ENCODE measurements at places on chromosomes 6 and 20. TPM values are rescaled to one million over a fixed set of nuclear protein-coding genes. Genes with fewer than 3 reads are reported as not detected.

GRCh38 chr6:165659945-165660856 lies 2.8 kb downstream of the PDE10A start:
- no peak for DNase-seq

- DNase-seq = no peak
Observed at GRCh38 chr20:51043811-51044210, 20.9 kb upstream of the KCNG1 start.

DNA sequence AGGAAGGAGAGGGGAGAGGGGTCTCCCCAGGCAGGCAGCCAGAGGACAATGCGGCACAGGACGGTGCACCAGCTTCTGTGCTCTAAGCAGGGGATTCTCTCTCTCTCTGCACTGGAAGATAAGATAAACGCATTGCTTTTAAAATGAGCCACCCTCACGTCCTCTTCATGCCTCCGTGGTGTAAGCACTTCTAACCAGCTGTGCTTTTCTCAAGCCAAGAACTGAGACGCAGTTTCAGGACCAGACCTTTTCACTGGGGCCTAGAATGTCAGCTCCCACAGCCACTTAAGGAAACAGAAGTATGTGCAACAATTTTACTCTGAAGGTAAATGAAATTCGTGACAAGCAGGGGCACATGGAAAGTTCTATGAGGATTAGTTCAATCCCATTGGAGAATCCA lies 82.4 kb downstream of the PSMB1 start:
- no peak for DNase-seq

DNA sequence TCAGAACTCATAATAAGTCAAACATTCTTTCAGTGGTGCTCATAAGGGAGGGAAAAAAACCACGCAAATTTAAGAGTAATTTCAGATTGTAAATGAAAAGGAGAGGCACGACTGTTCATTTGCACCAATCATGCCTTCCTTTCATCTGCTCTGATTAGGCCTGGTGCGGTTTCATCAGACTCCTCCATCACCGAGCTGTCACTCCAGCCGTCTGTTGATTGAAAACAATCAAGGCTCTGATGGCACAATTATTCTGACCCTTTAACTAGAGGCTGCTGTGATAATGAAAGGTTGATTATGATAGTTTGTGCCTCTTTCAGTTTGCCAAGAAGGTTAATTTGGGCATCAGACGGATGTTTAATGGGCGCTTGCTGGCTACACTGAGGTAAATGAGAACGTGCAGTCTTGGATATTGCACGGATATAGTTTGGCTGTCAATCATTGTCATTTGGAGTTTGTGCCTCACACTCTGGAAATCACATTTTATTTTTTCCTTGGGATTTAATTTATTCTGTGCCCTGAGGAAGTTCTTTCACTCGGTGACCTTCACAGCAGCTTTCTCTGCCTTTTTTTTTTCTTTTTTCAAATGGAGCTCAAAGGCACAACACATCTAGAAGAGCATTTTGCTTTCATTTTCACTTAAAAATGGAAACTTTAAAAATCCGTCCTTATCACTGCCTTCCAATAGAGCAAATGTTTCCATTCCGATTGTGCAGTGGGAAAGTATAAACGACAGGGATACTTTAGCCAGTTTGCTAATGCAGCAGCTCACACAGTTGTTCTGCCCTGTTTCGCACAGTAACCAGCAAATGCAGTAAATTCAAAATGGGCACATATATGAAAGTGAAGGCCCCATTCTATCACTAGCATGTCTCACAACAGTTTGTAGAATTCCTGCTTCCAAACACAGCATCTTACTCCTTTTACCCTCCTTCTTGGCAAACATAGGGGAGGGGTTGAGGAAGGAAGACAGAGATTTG lies 172.8 kb downstream of the KLHL32 start:
- no peak for DNase-seq

MUC21 gene
- total RNA-seq = not detected

GRCh38 chr6:16698162-16698533 lies 63.1 kb downstream of the ATXN1 start:
- no peak for DNase-seq

- DNase-seq = no peak
Observed at GRCh38 chr20:34401741-34402455, 38.8 kb downstream of the ITCH start.

DNA sequence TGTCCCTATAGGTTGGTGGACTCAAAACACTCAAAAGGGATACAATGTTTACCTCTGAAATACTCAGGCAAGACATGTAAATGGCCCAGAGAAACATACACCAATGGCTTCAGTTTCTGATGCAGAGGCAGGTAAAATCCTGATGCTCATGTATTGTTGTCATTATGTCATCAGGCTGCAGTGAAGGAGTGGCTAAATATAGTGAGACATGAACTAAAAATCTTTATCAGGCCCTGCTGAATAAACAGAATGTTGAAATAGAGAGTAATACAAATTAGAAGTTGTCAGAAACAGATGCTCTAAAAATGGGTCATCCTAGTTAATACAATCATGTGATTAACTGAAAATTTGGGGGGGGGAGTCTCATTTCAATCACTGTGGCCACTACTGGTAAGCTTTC lies 20.4 kb downstream of the PTPRK start:
- DNase-seq = no peak

DNA sequence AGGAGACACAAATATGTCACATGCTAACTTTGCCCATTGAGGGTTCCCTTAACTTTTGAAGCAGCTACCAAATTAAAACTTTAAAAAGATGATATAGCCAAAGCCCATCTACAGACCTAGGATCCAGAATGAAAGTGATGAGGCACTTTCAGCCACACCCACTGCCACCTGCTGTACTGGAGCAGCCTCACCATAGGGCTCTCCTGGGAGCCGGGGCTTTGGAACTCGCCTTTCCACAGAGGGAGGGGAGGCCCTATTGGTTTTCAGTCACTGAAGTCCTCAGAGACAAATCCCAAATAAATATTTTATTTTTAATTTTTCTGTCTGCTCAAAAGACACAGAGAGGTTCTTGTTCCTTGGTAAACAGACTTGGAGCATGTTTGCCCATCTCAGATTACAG lies 238.1 kb upstream of the TAB2 start:
- no peak for DNase-seq

CLPSL2 gene
- total RNA-seq = not detected

HUS1B gene
- total RNA-seq = 1.1 TPM

DNA sequence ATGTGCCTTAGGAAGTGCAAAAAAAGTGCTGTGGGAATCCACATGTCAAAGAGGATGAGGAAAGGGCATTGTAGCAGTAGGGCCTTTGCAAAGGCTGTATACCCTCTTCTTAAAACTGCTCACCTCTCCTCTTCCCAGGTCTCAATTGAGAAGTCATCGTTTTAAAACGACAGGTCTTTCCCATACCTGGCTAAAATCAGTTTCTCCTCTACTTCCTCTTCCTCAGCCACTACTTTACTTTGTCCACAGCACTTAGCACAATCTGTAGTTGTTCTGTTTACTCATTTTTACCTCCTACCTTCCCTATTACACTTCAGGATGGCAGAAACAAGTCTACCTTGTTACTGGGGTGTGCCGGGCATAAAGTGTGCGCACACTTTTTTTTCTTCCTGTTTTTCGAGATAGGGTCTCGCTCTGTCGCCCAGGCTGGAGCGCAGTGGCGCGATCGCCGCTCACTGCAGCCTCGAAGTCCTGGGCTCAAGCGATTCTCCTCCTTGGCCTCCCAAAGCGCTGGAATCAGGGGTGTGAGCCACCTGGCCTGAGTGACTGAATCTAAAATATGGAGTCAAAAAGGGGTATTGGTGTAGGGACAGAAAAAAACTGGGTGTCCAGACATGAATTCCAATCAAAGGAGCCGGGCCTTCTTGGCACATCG lies 9.8 kb upstream of the ELOVL5 start:
- DNase-seq = no peak
